Skin of body (tissue), 3 donors: ENCODE measurements at places on chromosomes 7 and 10.

GRCh38 chr7:149474309-149475120, 13.7 kb upstream of the ZNF777 start:
- no peak for DNase-seq

- DNase-seq = no peak
Measured at GRCh38 chr10:131747791-131748190, 153.0 kb upstream of the PPP2R2D start.

DNA sequence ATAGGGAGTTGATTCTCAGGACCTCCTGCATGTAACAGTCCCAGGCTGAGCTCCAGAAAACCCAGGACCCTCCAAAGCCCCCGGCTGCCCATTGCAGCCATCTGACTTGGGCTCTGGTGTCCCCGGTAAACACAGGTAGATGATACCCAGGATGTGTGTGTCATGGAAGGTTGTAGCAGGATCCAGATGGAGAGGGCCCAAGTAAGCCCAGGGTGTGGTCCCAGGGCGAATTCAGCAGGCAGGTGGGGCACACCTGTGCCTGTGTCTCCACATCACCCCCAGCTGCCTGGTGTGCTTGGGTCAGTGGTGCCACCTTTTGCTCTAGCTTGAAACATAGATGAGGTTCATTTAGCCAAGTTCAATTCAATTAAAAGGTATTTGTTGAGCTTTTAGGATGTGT, 524.1 kb downstream of the GLRX3 start:
- no peak for DNase-seq

DNA sequence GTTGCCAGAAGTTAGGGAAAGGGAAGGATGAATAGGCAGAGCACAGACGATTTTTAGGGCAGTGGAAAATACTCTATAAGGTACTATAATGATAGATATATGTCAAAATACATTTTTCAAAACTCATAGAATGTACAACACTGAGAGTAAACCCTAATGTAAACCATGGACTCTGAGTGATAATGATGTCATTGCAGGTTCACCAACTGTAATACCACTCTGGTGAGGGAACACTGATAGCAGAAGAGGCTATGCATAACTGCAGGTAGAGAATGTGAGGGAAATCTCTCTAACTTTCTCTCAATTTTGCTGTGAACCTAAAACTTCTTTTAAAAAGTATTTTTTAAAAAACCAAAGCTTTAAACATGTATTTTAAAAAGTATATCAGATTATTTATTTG, 22.1 kb downstream of the POT1 start:
- no peak for DNase-seq

GRCh38 chr10:27252267-27253000, 11.8 kb upstream of the ACBD5 start:
- DNase-seq = peak; percentile 10

GRCh38 chr7:128986609-128987008, 48.9 kb downstream of the IRF5 start:
- no peak for DNase-seq

DNA sequence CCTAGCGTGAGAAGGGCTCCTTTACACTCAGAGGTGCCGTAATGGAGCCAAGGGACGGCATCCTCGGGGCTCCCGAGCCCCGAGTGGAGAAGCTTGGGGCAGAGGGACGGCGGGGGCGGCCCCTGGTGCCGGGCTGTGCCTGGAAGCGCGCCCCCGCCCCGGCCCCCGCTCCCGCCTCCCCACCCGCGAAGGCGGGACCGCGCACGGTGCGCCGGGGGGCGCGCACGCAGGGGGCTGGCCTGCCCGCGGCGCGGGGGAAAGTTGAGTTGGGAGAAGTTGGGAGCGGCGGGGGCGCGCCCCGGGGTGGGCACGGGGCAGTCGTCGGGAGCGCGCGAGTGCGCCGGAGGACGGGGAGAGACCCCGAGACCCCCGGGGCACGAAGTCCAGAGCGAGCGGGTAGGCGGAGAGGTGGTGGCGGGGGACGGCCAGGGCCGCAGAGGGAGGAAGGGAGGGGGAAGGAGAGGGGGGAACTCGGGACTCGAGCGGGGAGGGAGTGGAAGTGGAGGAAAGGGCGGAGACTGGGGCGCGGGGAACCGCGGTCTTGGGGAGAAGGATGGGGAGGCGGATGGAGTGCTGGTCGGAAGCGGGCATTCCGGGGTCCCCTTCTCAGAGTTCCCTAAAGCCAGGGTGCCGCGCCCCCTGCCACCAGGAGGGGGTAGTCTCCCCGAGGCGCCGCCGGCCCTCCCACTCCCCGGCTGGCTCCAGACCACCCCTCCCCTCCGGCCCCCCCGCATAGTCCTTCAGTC, at the start of gene SLC4A2:
Gene SLC4A2 (plus strand): TSS at position 223 of the 746 bp plus-strand sequence. CDS start 2,399 bp downstream, outside the sequence.
- DNase-seq = peak; percentile 82

DNA sequence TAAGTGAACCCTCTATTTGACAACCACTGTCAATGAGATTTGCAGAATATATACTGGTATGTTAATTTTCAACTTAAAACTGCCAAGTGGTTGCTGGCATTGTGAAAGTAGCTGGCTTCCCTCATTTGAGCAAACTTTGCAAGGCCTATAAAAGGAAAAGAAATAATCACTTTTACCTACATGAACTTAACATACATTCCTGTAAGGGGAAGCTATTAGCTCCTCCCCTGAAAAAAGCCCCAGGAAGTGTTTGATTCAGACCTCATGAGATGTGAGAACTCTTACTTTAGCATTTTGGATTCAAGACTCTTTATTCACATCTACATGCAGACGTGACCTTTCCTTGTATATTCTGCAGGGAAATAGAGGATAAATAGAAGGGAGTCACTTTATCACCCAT, 175.6 kb downstream of the OTUD1 start:
- no peak for DNase-seq

GRCh38 chr7:135773464-135773863, 24.9 kb upstream of the FAM180A start:
- no peak for DNase-seq

GRCh38 chr10:94489976-94490788, 55.4 kb upstream of the HELLS start:
- DNase-seq = no peak

- DNase-seq = no peak
Measured at GRCh38 chr7:509426-510130, 10.1 kb downstream of the PDGFA start.

DNA sequence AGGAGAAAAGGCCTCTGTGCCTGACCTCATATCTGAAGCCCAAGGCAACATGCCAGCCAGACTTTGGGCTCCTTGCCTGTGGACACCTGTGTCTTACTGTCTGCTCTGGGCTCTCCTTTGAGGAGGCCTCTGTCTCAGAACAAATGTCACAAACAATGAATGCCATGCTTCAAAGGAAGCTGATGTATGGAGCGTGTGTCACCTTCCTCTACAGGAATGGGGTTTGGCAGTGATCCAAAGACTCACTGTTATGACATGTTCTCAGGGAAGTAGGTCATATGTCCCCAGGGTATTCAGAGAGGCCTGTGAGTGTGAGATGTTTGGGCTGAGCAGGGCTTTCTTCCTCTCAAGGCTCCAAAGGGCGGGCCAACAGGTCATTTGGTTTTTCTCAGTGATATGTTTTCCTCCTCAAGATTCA, 38.4 kb downstream of the PTPRE start:
- DNase-seq = peak; percentile 33

- peak; percentile 19 for DNase-seq
Measured at GRCh38 chr10:91349381-91349780, 60.8 kb upstream of the HECTD2 start.

DNA sequence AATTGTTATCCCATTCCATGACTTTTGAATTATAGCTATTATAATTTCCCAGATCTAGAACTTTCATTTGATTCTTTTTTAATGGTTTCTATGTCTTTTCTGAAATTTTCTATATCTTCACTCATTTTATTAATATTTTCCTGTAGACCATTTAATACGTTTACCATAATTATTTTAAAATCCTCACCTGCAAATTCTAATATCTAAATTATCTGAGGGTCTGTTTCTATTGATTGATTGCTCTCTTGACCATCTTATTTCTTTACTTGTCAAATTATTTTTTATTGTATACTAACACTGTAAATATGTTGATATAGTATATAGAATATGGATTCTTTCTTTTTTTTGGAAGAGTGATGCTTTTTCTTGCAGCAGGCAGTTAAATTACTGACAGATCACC, 229.3 kb upstream of the CTBP2 start:
- no peak for DNase-seq

GRCh38 chr7:22672846-22673680, 53.9 kb upstream of the IL6 start:
- no peak for DNase-seq

GRCh38 chr10:66834802-66835201, 91.0 kb upstream of the LRRTM3 start:
- no peak for DNase-seq

DNA sequence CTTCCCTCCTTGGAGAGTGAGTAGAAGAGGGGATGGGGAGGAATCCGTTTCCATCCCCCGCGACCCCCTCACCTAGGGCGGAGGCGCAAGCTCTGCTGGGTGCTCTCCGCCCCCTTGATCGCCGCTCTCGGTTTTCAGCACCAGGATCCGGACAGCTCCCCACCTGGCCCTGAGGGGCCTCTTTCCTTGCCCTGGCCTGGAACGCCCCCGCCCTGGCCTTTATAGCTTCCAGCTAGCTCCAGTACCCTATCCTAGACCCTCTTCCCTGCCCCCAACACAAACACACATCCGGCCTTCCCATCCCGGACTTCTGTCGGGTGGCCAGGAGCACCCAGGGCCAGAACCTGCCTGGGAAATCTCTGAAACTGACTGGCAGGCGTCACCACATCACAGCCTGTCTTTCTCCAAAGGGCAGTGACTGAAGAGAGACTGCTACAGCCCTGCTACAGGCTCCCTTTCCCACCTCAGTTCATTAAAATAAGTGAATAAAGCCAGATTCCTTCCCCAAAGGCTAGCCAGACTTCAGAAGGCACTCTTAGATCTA, 72.3 kb upstream of the LEP start:
- no peak for DNase-seq

- peak; percentile 21 for DNase-seq
Measured at GRCh38 chr10:69996611-69997010, 56.0 kb upstream of the MACROH2A2 start.

DNA sequence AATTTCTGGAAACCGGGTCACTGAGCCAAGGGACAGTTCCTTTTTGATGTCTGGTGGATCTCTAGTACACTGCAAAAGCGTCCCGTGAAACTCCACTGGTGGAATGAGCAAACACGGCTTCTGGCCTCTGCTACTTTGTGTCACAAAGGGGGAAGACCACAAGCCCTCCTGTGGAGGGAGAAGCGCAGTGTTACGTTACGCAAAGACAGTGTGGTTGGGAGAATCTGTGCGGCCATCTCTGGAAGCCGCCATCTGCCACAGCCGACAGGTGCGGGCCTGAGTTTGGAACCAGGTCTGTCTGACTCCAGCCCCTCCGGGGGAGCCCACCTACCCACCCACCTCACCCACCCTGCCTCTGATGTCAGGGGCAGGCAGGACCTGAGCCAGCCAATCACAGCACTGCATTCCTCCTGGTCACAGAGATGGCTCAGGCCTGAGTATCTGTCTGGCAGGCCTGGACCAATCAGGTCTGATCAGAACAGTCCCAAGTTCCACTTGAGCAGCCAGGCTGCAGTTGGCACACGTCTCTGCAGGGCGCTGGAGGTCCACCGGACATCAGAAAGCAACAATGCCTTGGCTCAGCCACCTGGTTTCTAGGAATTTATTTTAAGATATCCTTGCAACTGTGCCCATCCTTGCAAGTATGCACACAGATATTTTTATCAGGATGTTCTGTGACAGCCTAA, 3.0 kb upstream of the CYP2W1 start:
- no peak for DNase-seq

DNA sequence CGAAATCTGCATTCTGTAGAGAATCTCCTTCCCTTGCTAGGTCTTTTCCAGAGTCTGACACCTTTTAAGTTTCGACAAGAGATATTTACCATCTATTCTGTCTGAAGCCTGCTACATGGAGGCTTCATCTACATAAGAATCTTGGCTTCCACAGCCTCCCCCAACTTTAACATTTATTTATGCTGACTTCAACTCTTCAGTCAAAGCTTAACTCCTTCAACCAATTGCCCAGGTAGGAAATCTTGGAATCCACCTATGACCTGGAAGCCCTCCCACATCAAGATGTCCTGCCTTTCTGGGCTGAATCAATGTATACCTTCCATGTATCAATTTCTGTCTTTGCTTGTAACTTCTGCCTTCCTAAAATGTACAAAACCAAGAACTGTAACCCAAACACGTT, 54.7 kb downstream of the MINPP1 start:
- DNase-seq = no peak

- DNase-seq = no peak
Measured at GRCh38 chr7:142860968-142861367, 6.1 kb downstream of the EPHB6 start.

- no peak for DNase-seq
Measured at GRCh38 chr10:9228771-9229170, 1174.3 kb downstream of the GATA3 start.

DNA sequence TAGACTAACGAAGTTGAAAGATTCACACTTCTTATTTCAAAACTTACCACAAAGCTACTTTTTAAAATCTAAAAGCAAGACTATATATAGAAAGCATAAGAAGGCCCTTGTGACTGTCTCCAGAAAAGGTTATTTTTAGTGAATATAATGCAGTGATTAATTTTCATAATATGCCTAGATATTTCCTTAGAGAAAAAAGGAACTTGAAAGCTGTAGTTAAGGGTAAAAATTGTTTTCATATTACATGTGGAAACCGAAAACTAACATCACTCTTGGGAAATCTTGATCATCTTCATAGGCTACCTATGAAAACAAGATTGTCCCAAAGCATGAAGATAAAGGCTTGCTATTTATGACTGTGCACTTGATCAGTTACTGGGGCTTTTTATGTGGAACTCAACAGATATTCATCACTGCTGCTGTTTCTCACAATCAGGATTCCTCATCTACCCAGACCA, 223.2 kb downstream of the SH2D4B start:
- DNase-seq = no peak

DNA sequence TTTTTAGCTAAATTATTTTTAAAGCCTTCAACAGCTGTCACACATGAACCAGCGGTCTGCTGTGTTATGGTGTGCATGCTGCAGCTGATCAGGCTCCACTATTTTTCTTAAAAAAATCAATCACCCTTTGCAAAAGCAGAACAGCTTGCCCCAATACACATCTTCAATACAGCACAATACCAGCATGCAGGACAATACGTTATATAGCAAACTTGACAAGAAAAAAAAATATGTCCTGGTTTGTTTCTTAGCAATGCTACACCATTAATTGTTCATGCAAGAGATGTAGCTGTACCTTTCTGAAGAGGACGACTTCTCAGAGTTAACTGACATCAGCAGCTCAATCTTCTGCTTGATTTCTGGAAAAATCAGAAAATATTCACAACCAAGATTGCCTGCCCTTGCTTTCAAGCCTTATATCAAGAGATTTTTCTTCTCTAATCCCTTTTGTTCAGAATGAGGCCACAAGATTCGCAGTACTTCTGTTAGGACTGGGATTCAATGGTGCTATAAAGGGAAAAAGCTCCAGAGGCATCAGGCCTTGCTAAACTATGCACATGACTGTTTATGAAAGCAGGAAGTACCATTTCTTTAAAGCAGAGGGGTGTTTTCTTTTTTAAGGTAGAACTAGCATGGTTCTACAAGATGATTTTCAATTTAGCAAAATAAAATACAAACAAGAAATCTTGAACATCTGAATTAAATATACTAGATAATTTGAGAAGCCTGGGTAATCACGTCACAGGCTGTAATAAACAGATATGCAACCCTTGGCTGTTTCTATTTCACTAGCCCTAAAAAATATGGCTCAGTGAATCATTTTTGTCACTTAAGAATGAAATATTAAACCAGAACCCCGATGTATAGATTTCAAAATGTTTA, 120.0 kb downstream of the SRPK2 start:
- peak; percentile 67 for DNase-seq

- DNase-seq = no peak
Measured at GRCh38 chr10:69994262-69994661, 58.4 kb upstream of the MACROH2A2 start.
